ENCODE measurements at places on chromosomes 7 and 10.

- DNase-seq = no peak
Observed at GRCh38 chr7:149285603-149286002, 23.6 kb downstream of the ZNF783 start.

GRCh38 chr10:58335306-58336005 is 650 bp downstream of the UBE2D1 start:
- no peak for DNase-seq

DNA sequence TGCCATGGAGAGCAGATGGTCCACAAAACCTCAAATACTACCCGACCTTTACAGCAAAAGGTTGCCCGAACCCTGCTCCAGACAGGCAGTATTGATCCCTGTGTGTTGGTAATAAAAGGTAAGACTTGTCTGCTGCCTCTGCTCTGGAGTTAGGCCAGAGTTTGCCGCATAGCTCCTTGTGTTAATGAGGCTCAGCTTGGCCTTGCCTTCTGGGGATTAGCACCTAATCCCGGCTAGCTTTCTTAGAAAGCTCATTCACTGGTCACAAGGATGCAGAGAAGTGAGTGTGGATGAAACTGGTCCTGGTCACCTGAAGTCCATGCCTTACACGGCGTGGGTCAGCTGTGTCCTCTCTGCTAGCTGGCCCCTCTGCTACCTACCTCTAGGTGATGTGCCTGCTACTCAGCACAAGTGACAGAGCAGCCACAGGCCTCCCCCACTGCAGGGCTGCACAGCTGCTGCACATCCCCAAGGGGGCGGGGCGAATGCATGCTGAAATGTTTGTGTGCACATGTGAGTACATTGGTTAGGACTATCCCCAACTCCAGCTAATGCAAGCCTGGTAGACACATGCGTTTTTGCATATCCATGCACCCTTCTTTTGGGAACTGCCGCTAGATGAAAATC is 31.7 kb upstream of the SYPL1 start:
- DNase-seq = no peak

GRCh38 chr10:121134711-121135110 is 283.5 kb downstream of the WDR11 start:
- no peak for DNase-seq

DNA sequence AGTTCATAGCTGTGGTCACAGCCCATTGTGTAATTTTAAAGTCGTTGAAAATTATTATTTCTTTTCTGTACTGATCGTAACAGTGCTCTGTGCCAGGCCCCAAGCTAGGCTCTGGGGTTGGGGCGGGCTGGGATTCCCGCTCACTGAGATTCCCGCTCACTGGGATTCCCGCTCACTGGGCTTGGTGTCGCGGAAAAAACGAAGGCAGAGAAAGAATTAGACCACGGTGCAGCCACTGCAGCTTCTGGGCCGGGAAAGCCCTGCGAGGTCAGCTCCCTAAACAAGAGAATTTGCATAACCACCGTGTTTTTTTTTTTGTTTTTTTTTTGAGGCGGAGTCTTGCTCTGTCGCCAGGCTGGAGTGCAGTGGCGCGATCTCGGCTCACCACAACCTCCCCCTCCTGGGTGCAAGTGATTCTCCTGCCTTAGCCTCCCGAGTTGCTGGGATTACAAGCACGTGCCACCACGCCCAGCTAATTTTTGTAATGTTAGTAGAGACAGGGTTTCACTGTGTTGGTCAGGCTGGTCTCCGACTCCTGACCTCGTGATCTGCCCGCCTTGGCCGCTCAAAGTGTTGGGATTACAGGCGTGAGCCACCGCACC is 31.2 kb downstream of the FOXK1 start:
- DNase-seq = no peak

- no peak for DNase-seq
Observed at GRCh38 chr7:34155220-34155908, 250.0 kb downstream of the BMPER start.

GRCh38 chr7:140247559-140247958 is 70.8 kb upstream of the KDM7A start:
- DNase-seq = no peak

DNA sequence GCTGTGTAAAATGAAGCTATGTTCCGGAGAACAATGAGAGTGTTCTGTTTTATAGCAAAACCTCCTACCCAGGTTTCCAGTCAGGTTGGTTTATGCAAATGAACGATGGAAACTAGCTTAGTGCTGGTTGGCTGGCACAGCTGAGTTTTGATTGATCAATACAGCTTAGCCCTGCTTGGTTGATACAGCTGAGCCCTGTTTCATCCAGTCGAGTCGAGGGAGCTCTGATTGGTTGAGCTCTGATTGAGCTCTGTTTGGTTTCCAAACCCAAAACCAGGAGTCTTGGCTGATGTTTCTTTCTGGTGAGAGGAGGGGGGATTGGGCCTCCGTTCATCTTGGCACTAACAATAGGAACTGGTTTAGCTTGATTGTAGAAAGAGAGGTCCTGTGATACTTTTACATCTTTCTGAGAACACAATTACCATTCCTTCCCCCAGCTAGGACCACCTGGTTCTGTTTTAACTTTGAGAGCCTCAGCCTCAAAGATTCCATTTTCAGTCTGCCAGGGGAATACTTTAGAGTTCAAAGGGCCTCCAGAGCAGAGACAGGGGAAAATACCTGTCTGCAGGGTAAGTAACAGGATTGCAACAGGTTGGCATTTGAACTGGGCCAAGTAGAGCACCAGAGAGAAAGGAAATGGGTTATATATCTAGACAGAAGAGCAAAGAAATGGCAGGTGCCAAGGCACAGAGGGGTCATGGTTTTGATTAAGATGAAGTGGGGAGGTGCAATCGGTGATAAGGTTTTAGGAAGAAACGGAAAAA is 210.9 kb downstream of the GRM8 start:
- DNase-seq = no peak

- DNase-seq = no peak
Observed at GRCh38 chr7:155255621-155256020, 42.1 kb upstream of the INSIG1 start.

DNA sequence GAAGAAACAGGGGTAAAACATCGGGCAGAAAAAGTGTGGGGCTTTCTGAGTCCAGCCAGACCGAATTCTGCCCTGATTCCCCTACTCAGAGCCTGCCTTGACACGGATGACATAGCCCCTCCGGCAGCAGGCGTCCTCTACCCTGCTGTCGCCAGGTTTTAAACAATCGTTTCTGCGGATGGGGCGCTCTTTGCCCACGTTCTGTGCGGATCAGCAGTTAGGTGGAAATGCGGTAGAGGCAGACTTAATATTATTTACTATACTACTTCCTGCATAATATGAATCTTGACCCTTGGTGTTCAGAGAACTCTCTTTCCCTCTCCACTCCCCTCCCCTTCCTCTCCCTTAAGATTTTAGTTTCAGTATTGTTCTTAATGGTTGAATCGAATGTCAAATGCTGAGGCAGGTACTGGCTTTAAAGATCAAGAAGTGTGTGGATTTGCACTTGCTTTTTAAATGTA is 2.4 kb downstream of the GATA3 start:
- DNase-seq = no peak

GRCh38 chr7:36440880-36441279 is 51.2 kb downstream of the ANLN start:
- no peak for DNase-seq

GRCh38 chr10:126387931-126388911 is at the start of gene ADAM12:
Gene ADAM12 (minus strand): TSS chr10:126388477. CDS start chr10:126388145, 332 bp downstream.
- no peak for DNase-seq

DNA sequence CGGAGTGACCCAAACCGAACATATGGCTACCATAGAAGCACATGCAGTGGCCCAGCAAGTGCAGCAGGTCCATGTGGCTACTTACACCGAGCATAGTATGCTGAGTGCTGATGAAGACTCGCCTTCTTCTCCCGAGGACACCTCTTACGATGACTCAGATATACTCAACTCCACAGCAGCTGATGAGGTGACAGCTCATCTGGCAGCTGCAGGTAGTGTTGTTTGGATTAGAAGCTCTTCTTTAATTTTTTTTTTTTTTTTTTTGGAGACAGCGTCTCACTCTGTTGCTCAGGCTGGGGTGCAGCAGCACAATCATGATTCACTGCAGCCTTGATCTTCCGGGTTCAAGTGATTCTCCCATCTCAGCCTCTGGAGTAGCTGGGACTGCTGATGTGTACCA is 45.8 kb downstream of the NRF1 start:
- no peak for DNase-seq

- DNase-seq = no peak
Observed at GRCh38 chr10:119818889-119819270, 53.8 kb downstream of the MCMBP start.

- no peak for DNase-seq
Observed at GRCh38 chr10:52322323-52322722, 8.2 kb downstream of the DKK1 start.

GRCh38 chr7:54838175-54838910 is 79.3 kb upstream of the SEC61G start:
- no peak for DNase-seq

DNA sequence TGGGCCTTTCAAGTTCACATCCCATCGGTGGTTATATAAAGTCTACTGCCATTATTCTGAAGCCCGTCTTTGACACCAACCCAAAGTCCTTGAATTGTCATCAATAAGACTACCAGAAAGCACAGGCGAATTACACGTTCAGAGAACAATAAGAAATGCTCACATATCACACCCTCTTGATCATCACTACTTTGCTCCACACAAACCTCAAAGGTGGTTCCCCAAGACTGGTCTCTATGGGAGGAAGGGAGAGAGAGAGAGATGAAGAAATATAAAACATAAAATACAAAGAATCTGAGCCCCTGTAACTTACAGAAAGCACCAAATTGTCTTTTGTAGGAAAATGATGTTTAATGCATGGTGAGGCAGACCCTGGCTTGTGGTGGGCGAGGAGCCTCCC is 4.4 kb downstream of the HIPK2 start:
- no peak for DNase-seq

GRCh38 chr7:94286111-94286510 is 108.6 kb upstream of the COL1A2 start:
- DNase-seq = no peak

- DNase-seq = no peak
Observed at GRCh38 chr10:69880301-69881081, 78.8 kb downstream of the COL13A1 start.

DNA sequence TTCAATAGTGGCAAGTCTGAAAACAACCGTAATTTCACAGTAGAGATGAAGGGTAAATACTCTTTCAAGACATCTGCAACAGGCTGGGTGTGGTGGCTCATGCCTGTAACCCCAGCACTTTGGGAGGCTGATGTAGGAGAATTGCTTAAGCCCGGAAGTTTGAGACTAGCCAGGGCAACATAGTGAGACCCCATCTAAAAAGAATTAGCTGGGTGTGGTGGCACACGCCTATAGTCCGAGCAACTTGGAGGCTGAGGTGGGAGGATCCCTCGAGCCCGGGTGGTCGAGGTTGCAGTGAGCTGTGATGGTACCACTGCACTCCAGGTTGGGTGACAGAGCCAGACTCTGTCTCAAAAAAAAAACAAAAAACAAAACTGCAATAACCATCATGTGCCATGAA is 71.8 kb downstream of the PFKFB3 start:
- no peak for DNase-seq

GRCh38 chr7:102175423-102176170 is 111.1 kb upstream of the SH2B2 start:
- DNase-seq = no peak

DNA sequence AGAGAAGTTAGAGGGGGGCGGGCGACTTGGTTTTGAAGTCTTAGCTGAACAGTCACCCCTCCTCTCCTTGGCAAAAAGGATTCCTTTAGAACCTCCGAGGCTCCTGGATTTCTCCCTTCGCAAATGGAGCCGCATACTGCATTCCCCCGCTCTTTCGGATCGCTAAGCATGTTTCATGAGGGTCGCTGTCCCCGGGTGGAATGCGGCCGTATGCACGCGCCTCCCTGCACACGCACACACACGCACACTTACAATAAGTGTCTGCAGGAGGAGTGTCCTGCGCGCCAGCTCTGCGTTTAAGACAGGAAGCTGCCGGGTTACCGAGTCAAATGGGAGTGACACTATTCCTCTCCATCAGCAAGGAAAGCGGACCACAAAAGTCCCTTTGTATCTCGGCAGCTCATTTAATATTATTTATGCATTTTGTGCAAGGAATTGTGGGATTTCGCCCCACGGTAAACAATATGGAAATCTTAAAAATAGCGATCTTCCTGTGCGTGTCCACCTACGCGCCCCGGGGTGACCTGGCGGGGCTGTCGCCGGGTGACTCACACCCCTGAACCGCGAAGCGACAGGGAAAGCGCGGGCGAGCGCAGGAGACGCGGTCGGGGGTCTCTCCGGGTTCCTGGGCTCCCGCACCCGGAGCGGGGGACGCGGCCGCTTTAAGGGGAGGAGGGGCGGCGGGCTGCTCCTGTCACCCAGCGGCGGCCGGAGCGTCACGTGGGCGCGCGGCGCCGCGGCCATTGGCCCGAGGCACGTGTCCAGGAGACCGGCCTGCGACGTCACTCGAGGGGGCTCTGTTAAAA is 988 bp upstream of the EN2 start:
- no peak for DNase-seq

DNA sequence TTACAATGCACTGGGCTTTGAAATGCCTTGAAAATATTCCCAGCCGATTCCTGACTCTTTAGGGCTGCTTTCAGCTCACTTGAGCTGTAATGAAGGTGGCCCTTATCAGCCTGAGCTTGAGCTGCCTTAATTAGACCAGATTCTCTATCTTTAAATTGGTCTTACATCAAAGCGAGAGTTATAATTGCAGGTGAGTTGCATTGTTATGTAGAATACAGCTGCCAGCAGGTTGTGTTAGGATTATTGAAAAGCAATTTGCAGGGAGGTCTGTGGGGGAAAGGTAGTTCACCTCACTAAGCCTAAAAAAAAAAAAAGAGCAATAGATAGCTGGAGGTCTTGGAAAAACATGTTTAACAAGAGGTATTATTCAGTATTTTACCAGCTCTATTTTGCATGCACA is 142.2 kb upstream of the HABP2 start:
- DNase-seq = no peak

GRCh38 chr7:16728811-16729210 is 24.7 kb upstream of the TSPAN13 start:
- DNase-seq = no peak

DNA sequence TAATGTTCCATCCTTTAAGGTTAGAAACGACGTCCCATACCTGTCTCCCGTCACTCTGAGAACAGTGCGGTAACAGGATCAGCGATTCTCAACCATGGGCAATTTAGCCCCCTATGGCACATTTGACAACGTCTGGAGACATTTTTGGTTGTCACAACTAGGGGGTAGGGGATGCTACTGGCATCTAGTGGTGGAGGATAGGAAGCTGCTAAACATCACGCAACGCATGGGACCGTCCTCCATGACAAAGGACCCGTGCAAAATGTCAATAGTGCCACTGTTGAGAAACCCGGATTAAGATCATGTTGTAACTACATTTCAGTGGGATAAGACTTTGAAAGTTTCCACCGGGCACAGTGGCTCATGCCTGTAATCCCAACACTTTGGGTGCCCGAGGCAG is 5.0 kb upstream of the PAXIP1 start:
- DNase-seq = no peak

- no peak for DNase-seq
Observed at GRCh38 chr10:132162021-132162531, 24.7 kb upstream of the DPYSL4 start.
